ENCODE measurements at places on chromosomes 4 and X.
A peak's percentile ranks its signal among the peaks of the same experiment; 100 is the strongest.

DNA sequence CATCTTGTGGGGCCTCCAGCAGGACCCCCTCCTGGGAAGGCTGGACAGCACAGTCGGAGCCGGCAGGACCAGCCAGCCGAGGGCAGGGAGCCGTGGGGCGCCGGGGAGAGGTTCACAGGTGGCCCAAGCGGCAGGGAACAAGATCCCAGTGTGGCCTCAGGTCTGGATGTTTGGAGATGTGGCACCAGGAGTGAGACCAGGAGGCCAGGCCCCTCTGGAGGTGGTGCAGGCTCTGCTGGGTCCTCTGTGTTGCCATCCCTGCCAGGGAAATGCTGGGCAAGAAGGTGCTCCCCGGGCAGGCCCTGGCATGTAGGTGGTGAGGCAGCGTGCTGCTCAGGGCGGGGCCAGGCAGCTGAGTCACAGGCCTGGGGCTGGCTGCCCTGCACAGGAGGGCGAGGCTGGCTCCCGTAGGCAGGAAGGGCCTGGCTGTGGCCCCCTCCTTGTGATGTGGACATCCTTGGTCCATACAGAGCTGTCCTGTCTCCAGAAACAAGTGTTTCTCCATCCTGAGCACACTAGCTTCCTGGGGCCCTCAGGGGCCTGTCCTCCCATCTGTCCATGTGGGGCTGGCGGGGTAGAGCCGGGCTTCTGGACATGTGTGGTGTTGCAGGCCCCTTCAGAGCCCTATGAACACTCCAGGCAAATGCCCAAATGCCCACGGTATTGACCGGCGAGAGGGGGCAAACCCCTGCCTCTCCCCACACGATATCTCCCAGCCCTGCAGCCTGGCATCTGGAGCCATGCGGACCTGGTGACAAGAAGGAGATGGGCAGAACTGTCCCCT, 4.8 kb upstream of the HGFAC start:
- peak; percentile 48 for DNase-seq

- no peak for DNase-seq
Observed at GRCh38 chr4:156837625-156838345, 133.8 kb downstream of the PDGFC start.

DNA sequence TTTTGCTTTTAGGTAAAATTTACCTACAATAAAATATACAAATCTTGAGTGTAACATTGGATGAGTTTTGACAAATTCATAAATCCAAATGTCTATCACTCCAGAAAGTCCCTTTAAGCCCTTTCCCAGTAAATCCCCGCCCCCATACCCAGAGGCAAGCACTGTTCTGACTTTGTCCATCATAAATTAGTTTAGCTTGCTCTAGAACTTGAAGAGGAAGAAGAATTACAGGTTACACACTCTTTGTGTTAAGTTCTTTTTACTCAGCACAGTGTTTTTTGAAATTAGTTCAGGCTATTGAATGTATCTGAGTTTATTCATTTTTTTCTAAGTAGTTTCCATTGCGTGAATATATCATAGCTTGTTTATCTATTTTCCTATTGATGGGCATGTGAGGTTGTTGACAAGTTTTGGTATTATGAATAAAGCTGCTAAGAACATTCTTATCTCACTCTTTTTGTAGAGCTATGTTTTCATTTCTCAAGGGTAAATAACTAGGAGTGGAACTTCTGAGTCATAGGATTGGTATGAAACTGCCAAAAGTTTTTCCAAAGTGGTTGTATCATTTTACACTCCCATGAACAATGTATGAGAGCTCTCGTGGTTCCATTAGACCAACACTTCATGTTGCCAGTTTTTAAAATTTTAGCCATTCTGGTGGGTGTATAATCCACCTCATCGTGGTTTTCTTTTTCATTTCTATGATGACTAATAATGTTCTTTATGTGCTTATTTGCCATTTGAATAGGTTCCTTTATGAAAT, 22.4 kb upstream of the HPSE start:
- peak; percentile 37 for DNase-seq

- no peak for DNase-seq
Observed at GRCh38 chr4:19631814-19632213, 619.9 kb upstream of the SLIT2 start.

- no peak for DNase-seq
Observed at GRCh38 chr4:89397441-89397840, 89.8 kb upstream of the GPRIN3 start.

DNA sequence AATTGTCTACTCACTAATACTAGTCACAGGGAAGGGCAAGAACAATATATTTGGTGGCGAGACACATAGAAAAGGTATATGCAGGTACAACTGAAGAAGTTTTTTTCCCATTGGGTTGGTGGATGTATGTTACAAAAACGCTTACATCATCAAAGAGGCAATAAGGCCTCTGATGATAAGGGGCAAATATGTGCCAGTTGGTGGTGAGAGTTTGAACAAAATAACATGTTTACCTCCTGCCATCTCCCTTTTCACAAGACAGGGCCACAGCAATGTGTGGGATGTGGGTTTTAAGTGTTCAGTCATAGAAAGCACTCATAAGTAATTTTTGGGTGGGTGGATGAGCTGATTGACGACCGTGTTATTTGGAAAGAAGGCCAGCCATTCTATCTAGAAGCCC, 41.7 kb downstream of the PAGE2 start:
- peak; percentile 36 for DNase-seq

DNA sequence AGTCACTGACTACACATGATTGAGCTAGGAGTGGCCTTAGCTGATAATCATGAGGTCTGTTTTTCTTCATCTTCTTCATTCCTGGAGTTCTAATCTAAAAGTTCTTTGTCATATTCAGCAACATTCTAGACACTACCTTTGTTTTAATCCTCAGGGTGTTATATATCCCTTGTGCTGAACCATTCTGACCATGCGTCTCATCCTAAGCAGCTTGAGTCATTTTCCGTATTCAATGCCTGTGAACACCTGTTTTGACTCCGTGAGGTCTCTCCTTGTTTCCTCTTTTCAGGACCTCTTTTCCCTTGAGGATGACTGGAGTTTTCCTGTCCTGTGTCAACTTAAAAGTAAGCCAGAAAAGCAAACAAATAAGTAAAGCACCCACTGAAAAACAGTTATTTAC, 597.9 kb downstream of the GBA3 start:
- no peak for DNase-seq

DNA sequence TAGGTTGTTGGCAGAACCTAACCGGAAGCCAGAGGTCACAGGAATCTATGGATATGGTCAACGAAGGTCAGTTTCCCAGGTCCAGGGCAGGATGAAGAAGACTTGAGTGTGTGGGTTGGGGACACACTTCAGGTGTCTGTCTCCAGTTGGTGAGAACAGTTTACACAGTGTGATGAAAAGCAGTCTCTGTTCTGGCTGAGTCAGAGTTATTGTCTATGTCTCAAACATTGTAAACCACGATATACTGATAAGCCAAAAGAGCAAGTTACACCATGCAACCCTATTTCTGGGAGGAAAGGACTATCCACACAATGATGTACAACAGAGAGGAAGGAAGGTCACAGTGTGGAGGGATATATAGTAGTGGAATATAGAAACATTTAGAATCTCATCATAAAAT, 187.1 kb upstream of the C1QTNF7 start:
- DNase-seq, result peak; percentile 27

- DNase-seq, result no peak
Observed at GRCh38 chr4:108965016-108965415, 202.2 kb upstream of the ETNPPL start.

DNA sequence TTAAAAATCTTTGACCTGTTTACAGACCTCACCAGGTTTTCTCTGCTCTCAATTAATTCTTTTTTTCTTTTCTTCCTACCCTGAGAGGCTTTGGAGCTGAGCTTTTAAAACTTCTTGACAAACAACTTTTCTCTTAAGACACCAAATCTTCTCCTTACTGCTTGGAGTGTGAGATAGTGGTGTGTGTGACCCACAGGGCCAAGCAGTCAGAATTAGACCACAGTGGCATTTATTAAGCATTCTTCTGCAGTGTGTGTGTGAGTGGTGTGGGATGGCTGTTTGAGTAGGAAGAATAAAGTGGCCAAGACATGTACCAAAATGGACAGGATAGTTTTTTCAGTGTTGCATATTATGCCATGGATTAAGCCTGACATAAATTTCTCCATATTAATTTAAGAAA, 665.1 kb downstream of the RAPGEF2 start:
- DNase-seq, result no peak
